ENCODE measurements at places on chromosomes 2 and 18.
A peak's percentile ranks its signal among the peaks of the same experiment; 100 is the strongest.

DNA sequence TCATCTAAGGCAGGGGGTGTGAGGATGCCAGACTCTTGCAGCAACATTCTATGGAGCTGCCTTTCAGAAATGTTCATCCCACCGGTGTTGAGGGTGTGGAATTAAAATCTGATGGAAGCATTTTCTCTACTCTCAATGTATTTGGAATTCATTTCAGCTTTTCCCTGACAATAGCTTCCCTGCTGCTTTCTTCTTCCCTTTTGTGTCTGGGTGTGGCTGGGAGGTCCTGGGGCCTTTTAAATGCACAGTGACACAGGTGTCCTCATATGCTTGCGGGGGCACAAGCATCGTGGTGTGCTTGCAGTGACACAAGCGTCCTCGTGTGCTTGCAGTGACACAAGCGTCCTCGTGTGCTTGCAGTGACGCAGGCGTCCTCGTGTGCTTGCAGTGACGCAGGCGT lies 43.4 kb upstream of the ASB18 start:
- no peak for DNase-seq

- DNase-seq = no peak
Observed at GRCh38 chr18:46155641-46156051, 51.5 kb downstream of the HAUS1 start.

DNA sequence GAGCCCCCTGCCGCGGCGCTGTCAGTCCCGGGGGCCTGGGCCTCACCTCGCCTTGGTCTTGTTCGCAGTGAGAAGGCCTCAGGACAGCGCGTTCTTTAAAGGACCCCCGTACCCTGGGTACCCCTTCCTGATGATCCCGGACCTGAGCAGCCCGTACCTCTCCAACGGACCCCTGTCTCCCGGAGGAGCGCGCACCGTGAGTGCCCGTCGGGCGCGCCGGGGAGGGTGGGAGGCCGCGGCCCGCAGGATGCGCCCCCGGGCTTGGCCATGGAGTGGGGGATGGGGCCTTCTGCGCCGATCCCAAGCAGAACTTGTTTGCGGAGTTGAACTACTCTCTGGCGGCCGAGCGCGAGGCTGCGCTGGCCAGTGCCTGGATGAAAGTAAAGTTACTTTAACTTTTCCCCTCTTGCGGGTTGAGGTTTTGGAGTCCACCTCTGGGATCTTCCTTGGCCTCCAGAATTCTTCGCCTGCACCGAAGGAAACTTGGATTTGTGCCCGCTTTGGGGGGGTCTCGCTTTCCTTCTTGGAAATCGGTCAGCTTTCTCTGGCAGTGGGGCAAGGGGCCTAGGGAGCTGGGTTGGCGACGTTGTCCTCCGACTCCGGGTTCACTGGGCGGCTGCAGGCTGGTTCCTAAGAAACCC lies 1.2 kb downstream of the TCF7L1 start:
- no peak for DNase-seq

DNA sequence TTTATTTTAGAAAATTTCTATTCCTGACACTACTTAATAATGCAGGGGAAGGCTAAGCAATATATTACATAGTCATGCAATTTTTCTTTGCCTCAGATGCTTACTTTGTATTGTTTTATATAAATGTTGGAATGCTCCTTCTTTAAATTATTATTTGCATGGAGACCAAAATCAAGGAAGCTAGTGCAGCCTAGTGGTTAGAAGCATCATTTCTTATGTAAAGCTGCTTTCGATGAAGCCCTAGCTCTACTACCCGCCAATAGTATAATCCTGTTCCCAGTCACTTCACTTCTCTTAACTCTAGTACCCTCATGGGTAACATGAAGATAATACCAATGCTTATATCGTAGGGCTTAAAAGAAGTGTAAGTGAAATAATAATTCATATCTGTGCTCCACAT lies 198.9 kb downstream of the LRATD1 start:
- DNase-seq = no peak

- DNase-seq = no peak
Observed at GRCh38 chr2:205714058-205714776, 31.9 kb downstream of the NRP2 start.

- peak; percentile 58 for DNase-seq
Observed at GRCh38 chr2:229431327-229431954, 160.4 kb upstream of the PID1 start.

DNA sequence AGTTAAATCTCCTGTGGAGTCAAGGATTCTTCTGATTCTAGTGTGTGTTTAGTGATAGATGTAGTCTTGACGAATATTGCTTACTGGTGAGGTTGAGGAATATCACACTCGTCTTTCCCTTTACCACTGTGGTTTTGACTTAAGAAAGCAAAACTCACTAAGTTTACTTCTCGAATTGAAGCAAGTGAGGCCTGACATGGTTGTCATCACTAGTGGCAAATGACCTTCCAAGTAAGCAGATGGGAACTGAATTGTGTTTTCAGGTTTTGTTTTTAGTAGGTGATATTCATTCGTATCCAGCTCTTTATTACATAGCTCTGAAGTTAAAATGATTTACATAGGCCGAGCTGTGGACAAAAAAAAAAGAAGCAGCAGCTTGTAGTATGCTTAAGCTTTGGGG lies 20.6 kb upstream of the DSG4 start:
- DNase-seq = no peak

DNA sequence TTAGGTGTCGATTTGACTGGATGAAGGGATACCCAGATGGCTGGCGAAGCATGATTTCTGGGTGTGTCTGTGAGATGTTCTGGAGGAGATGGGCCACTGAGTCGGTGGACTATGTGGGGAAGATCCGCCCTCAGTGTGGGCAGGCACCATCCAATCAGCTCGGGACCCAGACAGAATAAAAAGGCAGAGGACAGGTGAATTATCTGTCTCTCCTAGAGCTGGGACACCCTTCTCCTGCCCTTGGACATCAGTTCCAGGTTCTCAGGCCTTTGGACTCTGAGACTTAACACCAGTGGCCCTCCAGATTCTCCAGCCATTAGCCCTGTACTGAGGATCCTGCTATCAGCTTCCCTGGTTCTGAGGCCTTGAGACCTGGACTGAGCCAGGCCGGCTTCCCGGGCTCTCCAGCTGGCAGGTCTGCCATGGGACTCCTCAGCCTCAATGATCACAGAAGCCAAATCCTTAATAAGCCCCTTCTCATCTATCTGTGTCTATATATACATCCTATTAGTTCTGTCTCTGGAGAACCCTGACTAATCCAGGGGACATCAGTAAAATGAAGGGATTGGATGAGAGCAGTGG lies 11.7 kb downstream of the PROC start:
- no peak for DNase-seq

DNA sequence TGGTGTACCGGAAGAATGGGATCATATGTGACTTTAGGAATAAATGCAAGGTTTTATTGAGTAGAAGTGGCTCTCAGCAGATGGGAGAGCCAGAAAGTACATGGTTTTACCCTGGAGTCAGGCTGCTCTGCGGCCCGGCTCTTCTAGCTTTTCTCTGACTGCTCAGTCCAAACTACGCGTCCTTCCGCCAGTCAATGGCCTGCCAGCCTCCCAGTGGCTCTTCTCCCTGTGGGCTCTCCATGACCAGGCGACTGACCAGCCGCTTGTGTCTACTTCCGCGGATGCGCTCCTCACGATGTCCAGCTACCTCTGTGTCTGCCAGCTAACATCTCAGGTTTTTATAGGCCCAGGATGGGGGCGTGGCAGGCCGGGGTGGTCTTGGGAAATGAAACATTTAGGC lies 220.4 kb downstream of the VAPA start:
- no peak for DNase-seq

- DNase-seq = peak; percentile 0
Observed at GRCh38 chr2:85174943-85175342, 41.8 kb downstream of the TCF7L1 start.

All from NCI-H1105 treated with DMSO at 0.1 percent for 48 hours (cell line).